ENCODE measurements at places on chromosomes 12 and 14. TPM values are rescaled to one million over a fixed set of nuclear protein-coding genes. Genes with fewer than 3 reads are reported as not detected.

ITGB7 gene
- 1.8 TPM for total RNA-seq

DNA sequence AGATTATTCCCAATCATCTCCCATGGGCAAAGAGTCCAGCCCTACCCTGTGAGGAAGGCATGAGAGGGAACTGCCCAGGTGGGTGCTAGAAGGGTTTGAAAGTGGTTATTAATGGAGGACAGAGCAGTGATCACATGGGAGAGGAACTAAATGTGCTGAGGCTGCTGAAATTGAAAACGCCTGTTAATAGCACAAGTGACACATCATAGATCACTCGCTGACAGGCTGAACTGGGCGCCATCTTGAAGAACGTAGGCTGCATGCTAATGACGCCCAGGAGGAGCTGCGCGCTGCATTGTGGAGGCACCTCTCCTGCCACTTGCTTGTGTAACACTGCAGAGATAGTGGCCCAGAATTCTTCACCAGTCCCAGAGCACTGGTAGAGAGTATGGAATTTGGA is 182.9 kb downstream of the KCNA5 start:
- no peak overlapping the region for H3K27ac ChIP-seq
- no peak for DNase-seq
- H3K4me1 ChIP-seq = peaks cover 3% of the 10 kb centered on the region
- no peaks in the 10 kb centered on the region for H3K36me3 ChIP-seq

TIMELESS gene
- 46.3 TPM for total RNA-seq

- H3K27ac ChIP-seq = no peak overlapping the region
- H3K27me3 ChIP-seq = no peaks in the 10 kb centered on the region
- no peak for DNase-seq
- no peaks in the 10 kb centered on the region for H3K36me3 ChIP-seq
- H3K4me1 ChIP-seq = no peaks in the 10 kb centered on the region
Measured at GRCh38 chr12:27915021-27915420, 57.5 kb downstream of the PTHLH start.

- peaks cover 20% of the 10 kb centered on the region for H3K36me3 ChIP-seq
- H3K4me1 ChIP-seq = no peaks in the 10 kb centered on the region
- no peak overlapping the region for H3K27ac ChIP-seq
- H3K4me3 ChIP-seq = no peak overlapping the region
- H3K27me3 ChIP-seq = peaks cover 58% of the 10 kb centered on the region
Measured at GRCh38 chr12:51773145-51773869, 75.2 kb downstream of the FIGNL2 start.

- DNase-seq = peak; percentile 95
- no peak overlapping the region for H3K4me3 ChIP-seq
- H3K4me1 ChIP-seq = peaks cover 11% of the 10 kb centered on the region
- peak overlapping the region; percentile 52 for H3K27ac ChIP-seq
- H3K36me3 ChIP-seq = no peaks in the 10 kb centered on the region
- no peaks in the 10 kb centered on the region for H3K27me3 ChIP-seq
Measured at GRCh38 chr12:69932676-69933552, 107.9 kb downstream of the MYRFL start.

KRT7 gene
- not detected for total RNA-seq
